SK-N-SH treated with all-trans-retinoic acid at 6 μM for 48 hours (cell line): ENCODE measurements at places on chromosomes 13 and 19.
A peak's percentile ranks its signal among the peaks of the same experiment; 100 is the strongest.

DNA sequence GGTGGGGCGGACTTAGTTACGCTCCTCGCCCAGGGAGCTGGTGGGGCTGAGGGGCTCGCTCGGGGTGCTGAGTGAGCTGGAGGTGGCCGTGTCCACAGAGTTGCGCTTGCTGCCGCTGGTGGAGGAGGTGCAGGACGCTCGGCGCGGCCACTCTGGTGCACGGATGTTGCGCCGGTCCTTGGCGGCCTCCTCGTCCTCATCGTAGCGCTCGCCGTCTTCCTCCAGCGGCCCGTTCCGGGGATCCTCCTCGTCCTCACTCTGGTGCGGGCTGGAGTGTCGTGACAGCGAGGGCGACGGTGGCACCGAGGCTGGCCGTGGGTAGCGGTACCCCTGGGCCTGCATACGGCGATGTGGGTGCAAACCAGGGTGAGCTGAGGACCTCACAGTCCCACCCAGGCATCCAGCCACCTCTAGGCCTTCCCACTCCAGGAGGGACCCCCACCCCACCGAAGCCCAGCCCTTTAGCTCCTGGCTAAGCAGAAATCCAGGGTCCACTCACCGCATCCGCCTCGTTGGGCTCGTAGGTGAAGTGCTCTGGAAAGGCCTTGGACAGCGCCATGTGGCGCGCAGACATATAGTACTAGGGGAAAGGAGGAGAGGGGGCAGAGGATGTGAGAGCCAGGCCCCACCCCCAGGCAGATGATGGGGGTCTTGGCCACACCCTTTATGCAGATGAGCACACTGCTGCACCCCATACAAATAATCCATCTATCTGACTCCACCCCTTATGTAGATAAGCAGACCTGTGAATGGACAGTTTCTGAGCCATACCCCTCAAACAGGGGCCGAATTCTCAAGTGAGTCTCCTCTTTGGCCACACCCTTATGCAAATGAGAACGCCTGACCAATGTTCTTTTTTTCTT, 4.4 kb downstream of the FTL start:
- ATAC-seq, result no peak

DNA sequence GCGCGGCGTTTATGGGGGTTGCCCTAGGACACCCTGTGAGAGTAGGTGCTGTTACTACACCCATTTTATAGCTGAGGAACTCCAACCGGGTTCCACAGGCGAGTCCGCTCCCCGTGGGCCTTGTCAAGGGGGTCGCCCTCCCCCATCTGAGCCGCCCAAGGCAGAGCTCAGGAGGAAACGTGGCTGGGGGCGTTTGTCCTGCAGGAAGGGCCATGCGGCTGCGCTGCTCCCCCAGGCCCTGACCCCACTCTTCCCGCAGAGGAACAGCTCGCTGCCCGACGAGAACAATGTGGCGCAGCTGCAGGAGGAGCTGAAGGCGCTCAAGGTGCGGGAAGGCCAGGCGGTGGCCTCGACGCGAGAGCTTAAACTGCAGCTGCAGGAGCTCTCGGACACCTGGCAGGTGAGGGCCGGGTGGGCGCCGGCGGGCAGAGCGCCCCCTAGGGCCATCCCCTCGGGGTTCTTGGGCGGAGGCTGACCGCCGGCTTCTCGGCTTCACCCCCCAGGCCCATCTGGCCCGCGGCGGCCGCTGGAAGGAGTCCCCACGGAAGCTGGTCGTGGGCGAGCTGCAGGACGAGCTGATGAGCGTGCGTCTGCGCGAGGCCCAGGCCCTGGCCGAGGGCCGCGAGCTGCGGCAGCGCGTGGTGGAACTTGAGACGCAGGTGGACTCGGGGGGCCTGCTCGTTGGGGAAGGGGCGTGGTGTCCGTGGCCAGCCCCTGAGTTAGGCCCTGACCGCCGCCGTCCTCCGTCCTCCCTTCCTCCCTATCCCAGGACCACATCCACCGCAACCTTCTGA, 12.4 kb downstream of the PRR36 start:
- peak; percentile 27 for ATAC-seq

DNA sequence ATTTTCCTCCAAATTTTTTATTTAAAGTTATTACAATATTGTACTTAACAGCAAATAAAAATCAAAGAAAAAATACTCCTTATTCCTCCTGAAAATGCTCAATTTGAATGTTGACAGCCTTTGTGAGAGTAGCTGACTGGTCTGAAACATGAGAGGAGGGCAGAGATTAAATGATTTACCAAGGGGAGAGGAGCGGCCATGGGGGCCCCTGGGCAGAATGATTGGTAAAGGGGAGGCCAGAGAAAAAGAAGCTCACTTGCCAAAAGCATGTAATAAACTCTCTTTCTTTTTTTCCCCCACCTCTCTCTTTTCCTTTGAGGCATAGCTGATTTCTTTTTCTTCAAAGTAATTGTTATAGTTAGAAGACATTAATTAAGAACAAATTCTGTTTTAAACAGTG, 30.1 kb upstream of the FNDC3A start:
- ATAC-seq, result no peak

- ATAC-seq, result no peak
Measured at GRCh38 chr19:51489113-51489512, 10.8 kb downstream of the CEACAM18 start.

GRCh38 chr13:24865163-24865953, 101.4 kb downstream of the RNF17 start:
- ATAC-seq, result peak; percentile 28; the same call in 1 of the 3 replicates

DNA sequence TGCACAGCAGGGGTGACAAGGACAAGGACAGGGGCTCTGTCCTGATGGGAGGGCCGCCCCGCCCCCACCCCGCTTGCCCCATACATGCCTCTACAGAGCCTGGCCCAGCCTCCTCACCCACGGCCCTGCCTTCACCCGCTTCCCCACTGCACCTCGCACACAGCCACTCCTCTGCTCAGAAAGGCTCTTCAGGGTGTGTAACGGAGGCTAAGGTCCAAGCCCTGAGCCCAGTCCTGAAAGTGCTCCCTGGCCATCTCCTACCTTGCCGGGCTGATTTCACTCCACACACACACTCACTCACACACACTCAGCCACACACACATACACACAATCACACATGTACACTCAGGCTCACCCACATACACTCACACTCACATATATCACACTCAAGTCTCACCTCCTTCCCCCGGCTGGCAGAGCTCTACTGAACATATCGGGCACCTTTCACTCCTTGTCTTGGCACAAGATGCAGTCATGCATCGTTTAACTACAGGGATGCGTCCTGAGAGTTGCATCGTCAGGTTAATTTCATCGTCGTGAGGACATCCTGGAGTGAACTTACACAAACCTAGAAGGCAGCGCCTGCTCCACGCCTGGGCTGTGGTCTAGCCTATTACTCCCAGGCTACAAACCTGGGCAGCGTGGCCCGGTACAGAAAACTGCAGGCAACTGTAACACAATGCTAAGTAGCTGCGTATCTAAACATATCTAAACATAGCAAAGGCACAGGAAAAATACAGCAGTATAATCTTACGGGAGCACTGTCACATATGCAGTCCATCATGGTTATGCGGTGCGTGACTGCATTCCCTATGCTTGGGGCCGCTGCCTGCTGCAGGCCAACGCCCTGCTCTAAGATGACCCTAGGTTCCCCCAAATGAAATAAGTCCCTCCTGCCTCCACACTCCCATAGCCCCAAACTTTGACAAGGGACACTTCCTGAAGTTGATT, 13.1 kb downstream of the EPS15L1 start:
- ATAC-seq, result no peak; the same call in 2 of the 3 replicates

DNA sequence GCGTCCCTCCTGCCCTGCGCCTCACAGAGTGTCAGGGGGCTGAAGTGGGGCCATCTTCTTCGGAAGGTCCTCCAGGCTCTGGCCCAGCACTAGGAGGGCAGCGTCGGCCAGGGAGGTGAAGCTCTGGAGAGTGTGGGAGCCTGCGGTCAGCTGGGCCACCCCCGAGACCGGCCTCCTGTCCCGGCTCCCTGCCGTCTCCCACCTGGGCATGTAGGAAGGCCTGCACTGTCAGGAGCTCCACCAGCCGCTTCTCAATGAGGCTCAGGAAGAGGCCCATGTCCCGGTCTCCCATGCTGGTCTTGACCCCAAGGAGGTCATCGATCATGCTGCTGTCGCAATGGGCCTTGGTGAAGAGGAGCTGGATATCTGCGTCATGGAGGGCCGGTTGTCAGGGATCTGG, 27.4 kb upstream of the EMP3 start:
- ATAC-seq, result no peak

- no peak for ATAC-seq
Measured at GRCh38 chr13:96080676-96081075, 9.2 kb upstream of the HS6ST3 start.

- ATAC-seq, result no peak
Measured at GRCh38 chr19:31264041-31264778, 85.0 kb downstream of the TSHZ3 start.

DNA sequence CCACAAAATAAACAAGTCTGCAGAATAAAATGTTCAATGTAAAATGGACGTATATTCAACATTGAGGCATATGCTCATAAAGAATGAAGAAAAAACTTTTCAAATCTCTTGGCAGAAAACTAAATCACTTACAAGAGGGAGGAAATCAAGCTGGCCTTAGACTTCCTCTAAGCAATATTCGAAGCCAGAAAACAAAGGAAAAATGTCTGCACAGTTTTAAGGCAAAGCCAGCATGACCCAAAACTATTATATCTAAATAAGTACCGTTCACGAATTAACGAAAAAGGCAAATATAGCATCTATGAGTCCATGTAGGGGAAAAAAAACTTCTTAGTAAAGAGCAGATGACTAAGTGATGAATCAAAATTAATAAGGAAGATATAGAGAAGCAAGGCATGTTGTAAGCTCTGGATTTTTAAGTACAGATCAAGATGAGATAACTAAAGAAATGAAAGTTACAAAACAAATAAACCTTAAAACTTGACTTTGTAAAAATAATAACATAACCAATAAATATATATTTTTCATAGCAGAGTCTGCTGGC, 101.3 kb downstream of the KCNRG start:
- ATAC-seq, result peak; percentile 74

DNA sequence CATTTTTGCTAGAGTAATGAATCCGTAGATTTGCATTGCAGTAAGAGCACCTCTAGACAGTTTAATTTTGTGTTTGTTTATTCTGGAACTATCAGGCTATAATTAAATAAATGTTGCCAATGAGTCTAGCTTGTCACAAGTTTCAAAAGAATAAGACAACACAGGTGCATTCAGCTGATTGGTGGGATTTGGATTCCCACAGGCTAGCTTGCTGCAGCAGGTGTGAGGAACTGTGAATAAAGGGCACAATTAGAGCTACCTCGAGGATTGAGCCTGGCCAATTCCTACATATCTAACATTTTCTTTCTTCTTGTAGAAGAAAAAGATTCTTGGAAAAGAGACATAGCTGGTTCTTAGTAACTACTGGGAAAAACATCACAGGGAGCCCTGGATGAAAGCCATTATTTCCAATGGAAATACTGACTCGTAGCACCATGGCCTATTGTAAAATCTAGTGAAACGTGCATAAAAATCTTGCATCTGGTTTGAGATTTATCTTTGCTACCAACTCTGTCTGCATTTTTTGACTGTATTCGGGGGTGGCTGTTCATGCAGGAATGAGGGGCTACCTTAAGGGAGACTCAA, 360.9 kb downstream of the FGF9 start:
- ATAC-seq, result no peak

DNA sequence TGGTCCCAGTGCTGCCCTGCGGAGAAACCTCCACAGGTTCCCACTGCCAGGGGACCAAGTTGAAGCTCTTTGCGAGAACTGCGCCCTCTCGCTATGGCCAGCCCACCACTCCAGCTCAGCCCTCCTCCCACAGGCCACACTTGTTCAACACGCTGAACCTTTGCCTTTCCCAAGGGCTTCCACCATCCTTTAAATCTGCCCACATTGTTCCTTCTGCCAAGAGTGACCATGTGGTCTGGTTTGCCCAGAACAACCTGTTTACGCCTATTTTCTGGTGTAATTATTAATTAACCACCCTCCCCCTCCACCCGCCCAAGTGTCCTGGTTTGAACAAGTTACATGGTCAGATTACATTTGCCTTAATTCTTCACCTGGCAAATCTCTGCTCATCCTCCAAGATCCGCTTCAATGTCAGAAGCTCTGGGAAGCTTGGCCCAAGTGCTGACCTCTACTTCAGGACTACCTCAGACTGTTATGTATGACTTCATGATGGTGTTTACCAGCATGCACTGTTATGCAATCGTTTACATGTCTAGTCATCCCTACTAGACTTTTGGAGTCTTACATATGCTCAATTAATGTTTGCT, 12.0 kb upstream of the USP12 start:
- no peak; the same call in 2 of the 3 replicates for ATAC-seq

DNA sequence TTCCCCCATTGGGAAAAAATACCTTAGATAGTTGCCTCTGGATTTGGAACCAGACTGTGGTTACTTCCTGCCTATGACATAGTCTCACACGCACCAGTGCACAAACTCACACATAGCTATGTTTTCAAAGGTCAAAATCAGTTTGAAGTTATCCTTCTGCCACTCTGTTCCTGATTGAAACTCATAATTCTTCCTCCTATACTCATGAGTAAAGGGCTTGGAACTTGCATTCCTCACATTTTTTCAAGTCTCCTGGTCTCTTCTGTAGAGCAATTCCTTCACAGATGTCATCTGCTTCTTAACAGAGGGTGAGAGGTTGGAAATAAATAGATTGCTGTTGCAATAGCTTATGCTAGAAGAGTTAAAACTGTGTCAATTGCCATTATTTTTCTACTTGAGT, 18.6 kb upstream of the POSTN start:
- ATAC-seq, result peak; percentile 69

DNA sequence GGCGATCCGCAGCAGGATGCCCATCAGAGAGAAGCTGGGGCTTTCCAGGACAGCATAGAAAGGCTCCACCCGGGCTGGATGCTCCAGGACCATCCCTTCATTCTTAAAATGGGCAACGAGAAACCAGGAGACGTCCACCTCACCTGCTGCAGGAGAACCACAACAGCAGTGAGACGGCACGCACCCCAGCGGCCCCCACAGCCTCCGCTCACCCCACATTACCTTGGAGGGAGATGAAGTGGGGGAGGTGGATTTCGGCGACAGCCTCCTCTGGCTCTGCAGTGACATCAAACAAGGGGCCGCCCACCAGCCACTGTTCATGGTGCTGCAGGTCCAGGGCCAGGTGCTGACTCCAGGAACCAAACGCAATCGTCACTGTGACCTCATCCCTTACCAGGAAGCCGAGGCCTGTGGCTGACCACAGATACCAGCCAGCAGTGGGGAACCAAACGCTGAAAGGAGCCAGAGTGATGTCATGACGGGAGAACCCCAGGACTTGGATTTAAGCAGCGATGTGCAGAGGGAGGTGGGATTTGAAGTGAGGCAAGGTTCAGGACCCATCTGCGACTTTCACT, 25.1 kb downstream of the CARD8 start:
- ATAC-seq, result no peak

- ATAC-seq, result no peak
Measured at GRCh38 chr19:32458500-32459123, 53.0 kb downstream of the DPY19L3 start.

DNA sequence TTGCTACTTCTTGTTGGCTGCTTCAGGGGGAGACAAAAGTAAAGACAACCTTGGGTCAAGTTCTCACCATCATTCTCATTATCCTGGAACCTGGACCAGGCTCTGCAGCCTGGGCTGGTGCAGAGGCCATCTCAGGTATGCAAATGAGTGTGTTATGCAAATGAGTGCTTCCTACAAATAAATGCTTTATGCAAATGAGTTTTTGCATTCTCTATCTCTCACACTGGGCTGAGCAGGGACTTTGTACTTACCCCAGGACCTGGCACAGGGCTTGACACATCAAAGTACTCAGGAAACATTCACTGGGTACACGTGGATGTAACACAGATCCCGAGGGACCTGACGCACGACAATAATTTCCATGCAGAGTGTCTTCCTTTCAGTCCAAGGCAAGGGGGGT, 103.0 kb downstream of the DNAJC15 start:
- no peak for ATAC-seq

GRCh38 chr13:40273253-40274025, 393.0 kb downstream of the FOXO1 start:
- ATAC-seq, result no peak

GRCh38 chr13:43346427-43346826, 323.0 kb downstream of the DNAJC15 start:
- ATAC-seq, result no peak
